ENCODE measurements at places on chromosomes 7 and 10. TPM values are rescaled to one million over a fixed set of nuclear protein-coding genes. Genes with fewer than 3 reads are reported as not detected.
A peak's percentile ranks its signal among the peaks of the same experiment; 100 is the strongest.

Gene HMX2
- total RNA-seq, result not detected

Gene PRPS1L1
- not detected for total RNA-seq

Gene SLC25A40
- total RNA-seq, result 4.0 TPM

Gene PON1
- not detected for total RNA-seq

Gene ELOVL3
- not detected for total RNA-seq

Gene CPVL
- total RNA-seq, result 15.2 TPM

Gene MKX
- 15.8 TPM for total RNA-seq

- DNase-seq, result no peak
Observed at GRCh38 chr10:118041316-118041715, 5.4 kb downstream of the RAB11FIP2 start.

DNA sequence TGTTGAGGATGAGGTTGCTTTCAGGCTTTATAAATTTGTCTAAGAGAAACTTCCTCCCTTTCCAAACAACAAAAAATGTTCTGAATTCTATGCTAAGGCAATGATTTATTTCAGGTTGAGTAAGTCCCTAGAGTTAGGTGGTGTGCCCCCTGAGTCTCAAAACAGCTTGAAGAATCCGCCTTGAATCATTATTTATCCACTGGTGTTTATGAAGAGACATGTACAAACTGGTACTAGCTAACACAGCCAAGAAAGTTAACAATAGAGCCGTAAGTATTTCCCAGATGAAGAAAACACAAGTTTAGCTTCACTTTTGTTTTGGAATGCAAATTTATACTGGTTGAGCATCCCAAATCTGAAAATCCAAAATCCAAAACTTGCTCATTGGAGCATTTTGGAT lies 66.2 kb upstream of the SRPK2 start:
- no peak for DNase-seq

DNA sequence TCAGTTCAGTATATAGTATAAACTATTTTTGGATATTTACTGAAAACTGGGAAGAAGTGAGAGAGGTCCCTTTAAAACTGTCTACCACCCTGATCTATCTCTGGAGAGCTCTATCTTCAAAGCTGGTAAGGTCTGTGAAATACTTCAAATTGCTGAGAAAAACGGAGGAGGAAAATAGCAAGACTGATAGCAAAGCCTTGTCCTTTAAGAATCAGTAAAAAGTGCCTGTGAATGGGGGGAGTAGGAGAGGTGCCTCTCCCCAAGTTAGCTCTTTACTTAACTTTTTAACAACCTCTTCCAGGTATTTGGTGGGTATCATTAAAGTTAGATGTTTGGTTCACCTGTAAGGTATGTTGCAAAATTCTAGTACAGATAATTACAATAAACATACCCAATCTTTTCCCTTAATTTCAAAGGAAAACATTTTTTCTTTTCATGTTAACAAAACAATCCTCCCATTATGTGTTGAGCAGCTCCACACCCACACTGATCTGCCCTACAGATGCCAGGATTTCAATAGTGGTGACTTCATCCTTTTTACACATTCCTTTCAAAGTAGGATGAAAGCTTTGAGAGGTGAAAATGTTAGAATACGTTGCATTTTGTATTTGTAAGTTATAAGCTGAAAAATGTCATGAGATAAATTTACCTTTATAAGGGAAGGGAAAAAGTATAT lies 149.2 kb downstream of the CRPPA start:
- no peak for DNase-seq

GRCh38 chr7:38746438-38746837 lies 115.3 kb upstream of the AMPH start:
- no peak for DNase-seq

DNA sequence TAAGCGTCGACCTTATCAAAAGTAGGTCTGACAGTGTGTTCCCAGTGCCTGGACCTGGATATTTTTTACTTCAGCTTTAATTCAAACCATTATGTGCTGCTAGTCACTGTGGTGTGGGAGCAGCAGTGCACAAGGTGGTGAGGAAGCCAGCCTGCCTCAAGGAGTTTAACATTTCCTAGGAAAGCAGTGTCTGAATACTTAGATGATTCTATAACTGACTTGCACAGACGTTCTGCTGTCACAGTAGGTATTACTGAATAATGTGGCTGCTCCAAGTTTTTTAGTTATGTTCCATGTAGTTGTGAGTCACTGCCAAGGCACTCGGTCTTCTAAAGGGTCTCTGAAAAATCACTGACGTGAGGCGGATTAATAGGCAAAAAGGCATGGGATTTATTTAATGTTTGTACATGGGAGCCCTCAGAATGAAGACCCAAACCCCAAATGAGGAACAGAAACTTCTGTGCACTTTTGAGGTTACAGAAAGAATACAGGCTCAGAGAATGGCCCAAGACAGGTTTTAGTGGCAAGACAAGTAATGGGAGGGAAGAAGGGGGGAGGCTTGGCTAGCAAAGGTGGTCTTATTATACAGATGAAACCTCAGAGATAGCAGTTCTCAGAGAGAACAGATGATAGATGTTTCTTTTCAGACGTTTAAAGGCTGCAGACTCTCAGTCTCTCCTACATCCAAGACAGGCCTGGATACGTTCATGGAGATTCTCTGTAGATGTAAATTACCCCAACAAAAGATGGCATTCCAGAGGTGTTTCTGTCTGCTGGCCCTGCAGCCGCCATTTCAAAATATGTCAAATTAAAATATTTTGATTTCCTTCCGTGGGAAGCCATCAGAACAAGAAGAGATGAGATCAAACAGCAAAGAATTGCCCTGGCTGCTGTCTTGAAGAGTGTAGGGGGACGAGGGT lies 209.3 kb downstream of the SDK1 start:
- no peak for DNase-seq

DNA sequence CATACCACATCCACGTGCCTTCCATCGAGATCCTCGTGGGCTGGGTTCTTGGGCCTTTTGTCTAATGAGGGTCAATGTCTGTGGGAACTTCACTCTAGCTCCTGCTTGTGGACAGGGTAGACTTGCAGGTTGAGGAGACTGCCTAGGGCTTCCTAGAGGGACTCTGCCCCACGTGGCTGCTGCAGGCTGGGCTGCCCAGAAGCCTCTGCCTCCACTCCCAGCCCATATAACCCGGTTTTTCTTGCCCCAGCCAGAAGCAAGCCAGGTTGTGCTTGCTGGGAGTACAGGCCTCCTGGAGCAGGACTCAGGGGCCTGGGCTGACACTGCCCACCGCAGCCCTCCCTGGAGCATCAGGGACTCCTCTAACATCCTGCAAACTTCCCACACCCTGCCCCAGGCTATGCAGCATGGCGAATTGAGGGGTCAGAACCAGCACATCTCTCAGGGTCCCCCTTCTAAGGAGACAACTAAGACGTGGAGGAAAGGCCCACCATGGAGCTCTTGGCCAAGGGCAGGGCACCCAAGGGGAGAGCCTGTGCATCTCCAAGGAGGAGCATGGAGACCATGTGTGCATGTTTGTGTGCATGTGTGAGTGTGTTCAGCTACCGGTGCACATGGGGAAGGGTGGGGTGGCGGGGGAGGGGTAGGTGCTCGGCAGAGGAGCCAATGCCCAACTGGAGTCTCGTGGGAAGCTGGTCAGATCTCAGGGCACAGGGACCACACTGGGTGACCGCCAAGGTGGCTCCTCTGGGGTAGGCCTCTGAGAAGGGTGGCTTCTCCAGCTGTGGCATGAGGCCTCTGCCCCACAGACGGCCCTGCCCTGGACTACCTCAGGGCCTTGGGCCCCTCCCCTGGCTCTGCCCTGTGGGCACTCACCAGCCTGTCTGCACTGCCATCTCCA lies 62.6 kb downstream of the RASGEF1A start:
- DNase-seq, result peak; percentile 49

GRCh38 chr7:105306298-105306748 lies 82.4 kb downstream of the SRPK2 start:
- DNase-seq, result no peak

- DNase-seq, result no peak
Observed at GRCh38 chr7:101989101-101989500, 171.7 kb downstream of the CUX1 start.

DNA sequence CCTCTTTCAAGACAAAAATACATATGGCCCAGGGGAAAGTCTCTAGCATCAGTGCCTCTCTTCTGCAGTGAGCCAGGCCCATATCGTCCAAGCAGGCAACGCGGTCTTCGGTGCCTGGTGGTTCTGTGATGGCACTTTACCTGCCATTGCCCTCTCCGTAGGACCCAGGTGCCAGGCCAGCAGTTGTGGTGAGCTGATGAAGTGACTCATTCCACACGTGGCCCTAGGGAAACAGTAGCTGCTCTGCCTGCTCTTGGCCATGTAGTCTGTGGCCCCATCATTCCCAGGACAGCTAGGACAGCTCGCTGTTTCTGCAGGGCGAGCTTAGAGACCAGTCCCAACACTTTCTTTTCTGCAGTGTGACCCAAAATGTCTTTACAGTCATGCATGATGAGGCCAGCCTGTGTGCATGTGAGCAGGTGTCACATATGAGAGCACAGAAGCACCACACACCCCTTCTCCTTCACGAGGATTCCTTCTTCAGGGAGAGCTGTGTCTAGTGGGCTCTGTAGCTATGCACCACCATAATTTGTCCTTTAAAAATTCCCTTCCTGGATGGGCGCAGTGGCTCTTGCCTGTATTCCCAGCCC lies 39.0 kb downstream of the SVIL start:
- DNase-seq, result no peak

DNA sequence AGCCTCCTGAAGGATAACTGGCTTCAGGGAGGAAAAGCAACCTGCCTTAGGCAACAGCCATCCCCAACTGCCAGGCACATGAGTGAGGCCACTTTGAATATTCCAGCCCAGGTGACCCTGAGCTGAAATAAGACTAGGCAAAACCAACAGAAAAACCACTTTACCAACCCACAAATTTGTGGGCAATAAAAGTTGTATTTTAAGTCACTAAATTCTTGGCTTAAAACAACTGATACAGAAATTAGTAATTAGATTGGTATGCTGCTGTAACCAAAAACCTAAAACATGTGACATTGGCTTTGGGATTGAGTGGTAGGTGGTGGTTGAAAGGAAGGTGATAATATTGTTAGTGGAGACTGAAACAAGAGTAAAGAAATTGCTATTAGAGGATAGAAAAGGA lies 39.9 kb downstream of the ABCB4 start:
- no peak for DNase-seq

DNA sequence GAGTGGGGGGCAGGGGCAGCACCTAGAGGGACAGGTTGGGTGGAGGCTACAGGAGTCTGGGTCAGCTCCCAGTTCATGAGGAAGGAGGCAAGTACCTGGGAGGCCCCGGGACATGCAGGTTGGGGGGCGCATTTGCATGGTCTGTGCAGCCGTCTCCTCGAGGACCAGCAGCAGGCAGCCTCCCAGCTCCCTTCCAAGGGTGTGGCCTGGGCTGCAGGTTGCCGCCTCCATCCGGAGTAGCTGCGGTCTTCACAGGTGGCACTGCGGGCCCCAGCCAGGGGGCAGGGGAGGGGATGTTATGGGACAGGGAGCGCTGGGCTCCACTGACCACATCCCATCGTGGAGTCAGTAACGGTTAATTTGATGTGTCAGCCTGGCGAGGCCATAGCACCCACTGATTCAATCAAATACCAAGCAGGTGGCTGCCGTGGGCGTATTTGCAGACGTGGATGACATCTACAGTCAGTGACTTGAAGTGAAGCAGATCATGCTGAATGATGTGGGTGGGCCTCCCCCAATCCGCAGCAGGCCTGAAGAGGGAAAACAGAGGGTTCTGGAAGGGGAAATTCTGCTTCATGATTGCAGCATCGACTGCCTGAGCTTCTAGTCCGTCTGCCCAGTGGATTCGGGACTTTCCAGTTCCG lies 81.6 kb downstream of the PRKAG2 start:
- DNase-seq, result no peak

DNA sequence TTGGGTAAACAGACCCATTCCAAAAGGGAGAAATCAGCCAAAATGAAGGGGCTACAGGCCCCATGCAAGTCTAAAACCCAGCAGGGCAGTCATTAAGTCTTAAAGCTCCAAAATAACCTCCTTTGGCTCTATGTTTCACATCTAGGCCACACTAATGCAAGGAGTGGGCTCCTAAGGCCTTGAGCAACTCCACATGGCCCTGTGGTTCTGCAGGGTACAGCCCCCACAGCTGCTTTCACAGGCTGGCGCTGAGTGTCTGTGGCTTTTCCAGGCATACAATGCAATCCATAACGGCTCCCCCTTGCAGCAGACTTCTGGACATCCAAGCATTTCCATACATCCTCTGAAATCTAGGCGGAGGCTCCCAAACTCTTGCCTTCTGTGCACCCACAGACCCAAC lies 9.0 kb downstream of the TMEM243 start:
- no peak for DNase-seq

DNA sequence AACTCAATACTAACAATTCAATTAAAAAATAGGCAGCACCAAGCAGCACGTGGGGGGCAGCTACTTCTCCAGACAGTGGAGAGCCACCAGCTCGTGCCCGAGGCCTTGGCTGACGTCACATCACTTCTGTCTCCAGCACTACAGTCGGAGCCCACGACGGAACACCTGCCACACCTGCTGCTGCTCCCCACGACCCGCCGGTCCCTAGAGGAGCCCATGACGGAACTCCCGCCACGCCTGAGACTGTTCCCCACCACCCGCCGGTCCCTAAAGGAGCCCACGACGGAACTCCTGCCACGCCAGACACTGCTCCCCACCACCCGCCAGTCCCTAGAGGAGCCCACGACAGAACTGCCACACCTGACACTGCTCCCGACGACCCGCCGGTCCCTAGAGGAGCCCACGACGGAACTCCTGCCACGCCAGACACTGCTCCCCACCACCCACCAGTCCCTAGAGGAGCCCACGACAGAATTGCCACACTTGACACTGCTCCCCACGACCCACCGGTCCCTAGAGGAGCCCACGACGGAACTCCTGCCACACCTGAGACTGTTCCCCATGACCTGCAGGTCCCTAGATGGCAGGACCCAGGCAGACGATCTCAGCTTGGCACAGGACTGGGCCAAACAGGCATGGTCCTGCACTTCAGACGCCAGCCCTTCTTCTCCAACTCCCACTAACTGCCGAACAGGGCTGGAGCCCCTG lies 258.0 kb downstream of the ELFN1 start:
- DNase-seq, result no peak

DNA sequence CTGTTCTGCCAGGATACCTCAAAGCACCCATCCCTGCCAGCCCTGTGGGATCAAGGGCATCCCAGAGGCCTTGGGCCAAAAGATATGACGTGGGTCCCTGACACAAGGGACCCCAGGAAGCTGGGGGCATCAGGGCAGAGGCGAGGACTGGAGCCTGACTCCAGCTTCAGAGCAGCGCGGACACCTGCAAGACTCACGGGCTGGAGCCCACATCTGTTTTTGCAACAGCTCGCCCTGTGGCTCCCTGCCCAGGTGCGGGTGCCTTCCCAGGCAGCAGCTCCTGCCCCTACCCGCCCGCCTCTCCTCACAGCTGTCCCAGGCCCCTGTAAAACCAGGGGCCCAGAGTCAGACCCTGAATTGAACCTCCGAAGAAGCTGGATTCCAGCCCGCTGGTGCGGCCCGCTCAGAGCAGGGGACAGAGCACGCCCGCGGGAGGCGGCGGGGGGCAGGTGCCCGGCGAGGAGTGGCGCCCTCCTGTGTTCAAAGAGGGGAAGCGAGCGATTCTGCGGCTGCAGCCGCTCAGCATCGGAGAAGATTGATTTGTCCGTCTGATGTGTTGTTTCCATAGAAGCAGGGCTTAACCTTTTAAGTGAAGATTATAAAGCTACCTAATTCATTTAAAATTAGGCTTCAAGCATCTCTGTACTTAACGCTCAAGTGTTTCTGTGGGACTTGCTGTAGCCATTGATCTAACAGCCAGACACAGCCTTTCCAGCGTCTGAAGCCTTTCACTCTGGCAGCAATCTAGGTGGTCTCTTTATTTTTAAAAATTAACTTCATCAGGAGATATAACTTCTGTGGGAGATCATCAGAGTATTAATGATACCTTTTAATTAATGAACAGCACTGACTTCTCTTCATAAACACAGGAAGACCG lies 88.4 kb downstream of the BEND7 start:
- no peak for DNase-seq

Data from ascending aorta (tissue), 2 donors.